ENCODE measurements at places on chromosomes 13 and 19.

DNA sequence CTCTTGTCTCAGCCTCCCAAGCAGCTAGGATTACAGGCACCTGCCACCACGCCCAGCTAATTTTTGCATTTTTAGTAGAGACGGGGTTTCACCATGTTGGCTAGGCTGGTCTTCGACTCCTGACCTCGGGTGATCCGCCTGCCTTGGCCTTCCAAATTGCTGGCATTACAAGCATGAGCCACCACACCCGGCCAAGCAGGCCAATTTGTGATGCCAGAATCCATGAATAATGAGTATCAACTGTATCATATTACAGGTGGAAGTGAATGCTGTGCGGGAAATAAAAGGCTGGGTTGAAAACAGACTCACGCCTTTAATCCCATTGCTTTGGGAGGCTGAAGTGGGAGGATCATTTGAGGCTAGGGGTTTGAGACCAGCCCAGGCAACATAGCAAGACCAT lies 3.6 kb upstream of the NFILZ start:
- DNase-seq, result no peak

DNA sequence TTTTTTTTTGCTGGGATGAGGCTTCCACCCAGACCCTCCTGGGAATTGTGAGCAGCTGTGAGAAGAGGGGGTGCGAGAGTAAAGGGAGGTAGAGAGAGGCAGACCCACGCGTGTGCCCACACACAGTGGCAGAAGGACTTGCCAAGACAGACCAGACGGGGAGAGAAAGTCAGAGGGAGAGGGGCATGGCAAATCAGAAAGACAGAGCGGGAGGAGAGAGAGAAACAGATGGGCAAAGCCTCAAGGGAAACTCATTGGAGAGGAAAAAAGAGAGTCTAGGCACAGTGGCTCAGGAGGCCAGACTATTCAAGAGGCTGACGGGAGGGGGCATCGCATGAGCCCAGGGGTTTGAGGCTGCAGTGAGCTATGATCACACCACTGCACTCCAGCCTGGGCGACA lies 17.0 kb downstream of the CATSPERG start:
- no peak for DNase-seq

- DNase-seq, result no peak
Observed at GRCh38 chr13:99909836-99910619, 61.5 kb downstream of the ZIC5 start.

DNA sequence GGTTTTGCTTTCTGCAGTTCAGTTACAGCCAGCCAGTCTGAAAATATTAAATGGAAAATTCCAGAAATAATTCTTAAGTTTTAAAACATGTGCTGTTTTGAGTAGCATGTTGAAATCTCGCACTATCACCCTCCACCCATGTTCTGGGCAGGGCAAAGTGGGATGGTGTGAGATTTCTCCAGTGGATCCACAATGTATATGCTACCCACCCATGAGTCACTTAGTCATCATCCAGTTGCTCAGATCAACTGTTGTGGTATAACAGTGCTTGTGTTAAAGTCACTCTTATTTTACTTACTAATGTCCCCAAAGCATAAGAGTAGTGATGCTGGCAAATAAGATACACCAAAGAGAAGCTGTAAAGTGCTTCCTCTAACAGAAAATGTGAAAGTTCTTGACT lies 56.4 kb downstream of the CYSLTR2 start:
- no peak for DNase-seq

DNA sequence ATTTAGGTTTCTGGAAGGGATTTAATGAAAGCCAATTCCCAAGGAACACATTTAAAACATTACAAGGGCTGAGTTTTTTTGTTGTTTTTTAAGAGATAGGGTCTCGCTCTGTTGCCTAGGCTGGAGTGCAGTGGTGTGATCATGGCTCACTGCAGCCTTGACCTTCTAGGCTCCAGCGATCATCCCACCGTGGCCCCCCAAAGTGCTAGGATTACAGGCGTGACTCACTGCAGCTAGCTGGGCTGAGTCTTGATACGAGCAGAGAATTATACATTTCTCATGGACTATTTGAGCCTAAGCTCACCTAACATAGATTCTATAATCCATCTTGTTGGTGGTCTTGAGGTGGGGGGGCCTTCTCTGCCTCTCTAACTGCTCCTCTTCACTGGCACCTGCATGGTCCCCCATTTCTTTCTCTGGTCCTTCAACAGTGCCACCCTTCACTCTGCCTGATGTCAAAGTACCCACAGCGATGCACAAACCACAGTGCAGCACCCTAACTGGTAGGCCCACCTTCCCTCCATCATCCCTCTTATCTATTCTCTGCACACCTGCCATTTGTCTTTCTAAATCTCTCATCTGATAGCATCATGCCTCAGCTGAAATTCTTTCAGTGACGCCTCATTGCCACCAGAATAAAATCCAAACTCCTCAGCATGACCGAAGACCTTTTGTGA lies 37.4 kb downstream of the DOCK9 start:
- DNase-seq, result no peak

DNA sequence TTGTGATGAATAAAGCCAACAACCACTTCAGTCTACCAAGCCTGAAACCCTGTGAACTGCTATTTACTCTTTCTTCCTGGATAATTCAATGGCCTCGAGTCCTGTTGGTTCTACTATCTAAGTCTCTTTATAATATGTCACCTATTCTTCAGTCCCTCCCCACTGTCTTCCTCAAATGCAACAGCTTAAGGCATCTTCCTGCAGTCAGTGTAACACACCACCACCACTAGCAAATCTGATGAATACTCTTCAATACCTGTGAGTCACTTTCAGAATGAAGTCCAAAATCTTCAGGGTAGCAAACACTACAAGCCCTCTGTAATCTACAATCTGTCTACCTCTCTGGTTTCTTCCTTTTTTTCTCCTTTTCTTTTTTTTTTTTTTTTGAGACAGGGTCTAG lies 32.9 kb downstream of the ZDHHC20 start:
- DNase-seq, result no peak

All from fibroblast of lung (primary cell).